GM12864 (cell line): ENCODE measurements at places on chromosomes 5 and 9.

GRCh38 chr5:57778501-57779091, 296.0 kb upstream of the ACTBL2 start:
- no peak for DNase-seq

- no peak for DNase-seq
Observed at GRCh38 chr5:133265257-133265656, 213.4 kb downstream of the HSPA4 start.

DNA sequence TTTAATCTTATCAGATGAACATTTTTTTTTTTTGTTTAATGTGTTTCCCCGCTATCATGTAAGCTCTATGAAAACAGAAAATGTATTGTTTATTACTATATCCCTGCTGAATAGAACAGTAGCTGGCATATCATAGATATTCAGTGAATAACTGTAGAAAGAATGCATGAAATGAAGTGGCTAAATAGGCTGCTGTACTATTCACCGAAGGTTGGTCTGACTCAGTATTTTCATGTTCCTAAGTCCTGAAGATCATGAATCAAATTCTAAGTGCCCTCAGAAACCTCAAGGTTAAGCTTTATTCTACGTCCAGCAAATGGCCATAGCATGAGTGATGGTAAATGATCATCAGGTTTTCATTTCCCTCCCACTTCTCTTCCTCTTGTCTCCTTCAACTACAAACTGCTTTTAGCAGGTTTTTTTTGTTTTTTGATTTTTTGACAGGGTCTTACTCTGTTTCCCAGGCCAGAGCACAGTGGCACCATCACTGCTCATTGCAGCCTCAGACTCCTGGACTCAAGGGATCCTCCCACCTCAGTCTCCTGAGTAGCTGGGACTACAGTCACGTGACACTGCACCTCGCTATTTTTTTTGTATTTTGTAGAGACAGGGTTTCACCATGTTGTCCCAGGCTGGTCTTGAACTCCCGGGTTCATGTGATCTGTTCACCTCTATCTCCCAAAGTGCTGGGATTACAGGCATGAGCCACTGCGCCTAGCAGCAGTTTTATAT, 19.1 kb upstream of the ZFAND5 start:
- no peak for DNase-seq

DNA sequence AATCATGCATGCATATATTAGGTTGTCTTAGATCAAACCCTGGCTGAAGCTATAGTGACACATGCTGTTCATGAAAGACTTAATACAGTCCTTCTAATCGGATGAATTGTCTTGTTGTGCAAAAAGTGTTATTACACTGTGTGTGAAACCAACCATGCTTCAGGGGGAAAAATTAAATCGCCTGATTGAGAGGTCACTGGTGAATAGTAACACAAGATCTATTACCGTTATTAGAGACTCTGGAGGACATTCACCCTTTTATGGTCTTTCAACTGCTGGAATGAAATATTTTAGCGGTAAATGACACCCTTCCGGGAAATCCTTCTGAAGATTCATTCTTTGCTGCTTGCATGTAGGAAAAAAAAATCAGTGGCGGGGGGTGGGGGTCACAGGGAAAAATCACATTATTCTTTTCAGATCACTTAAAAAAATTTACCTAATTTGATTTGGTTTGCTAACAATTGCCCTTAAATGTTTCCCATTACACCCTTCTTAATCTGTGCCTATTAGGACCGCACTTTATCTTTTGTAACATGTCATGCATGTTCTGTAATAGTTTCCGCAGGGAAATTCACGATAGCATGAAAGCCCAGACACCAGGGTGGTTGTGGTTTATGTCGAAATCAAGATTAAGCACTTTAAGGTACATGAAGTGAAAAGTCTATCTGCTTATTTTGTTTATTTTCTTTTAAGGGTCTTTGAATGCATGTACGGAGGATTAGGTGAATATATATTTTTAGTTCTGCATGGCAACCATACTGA, 120.6 kb downstream of the FOCAD start:
- no peak for DNase-seq

DNA sequence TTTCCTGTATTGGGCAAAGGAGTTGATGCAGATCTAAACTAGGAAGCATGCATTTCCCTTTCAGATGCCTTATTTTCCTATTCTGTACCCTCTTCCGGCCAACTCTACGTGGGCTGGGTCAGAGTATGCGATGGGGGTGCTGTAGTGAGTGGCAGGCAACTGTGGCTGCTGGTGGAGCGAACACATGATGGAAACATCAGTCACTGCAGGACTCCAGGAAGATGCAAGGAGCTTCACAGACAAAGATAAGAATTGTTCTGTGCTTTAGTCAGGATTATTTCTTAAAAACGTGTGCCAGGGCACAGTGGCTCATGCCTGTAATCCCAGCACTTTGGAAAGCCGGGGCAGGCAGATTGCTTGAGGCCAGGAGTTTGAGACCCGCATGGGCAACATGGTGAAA, 75.1 kb downstream of the PSAT1 start:
- no peak for DNase-seq

- no peak for DNase-seq
Observed at GRCh38 chr5:77637170-77637997, 1.1 kb downstream of the OTP start.

DNA sequence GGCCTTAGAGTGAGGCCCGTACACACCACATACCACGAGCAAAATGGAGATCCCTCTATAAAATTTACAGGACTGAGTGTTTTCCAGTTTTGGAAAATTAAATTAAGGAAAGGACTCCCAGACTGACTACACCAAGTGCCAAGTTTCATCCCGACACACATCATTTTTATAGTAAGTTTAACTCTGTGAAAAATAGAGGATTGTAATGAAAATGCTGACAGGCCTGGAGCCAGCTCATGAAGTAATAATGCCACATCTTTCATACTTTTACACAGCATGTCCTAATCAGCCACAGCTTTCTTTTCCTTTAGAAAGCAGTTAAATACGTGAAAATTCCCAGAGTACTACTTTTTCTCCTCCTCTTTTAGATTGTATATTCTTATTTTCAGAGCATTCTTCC, 169.2 kb downstream of the SAXO1 start:
- DNase-seq: no peak

DNA sequence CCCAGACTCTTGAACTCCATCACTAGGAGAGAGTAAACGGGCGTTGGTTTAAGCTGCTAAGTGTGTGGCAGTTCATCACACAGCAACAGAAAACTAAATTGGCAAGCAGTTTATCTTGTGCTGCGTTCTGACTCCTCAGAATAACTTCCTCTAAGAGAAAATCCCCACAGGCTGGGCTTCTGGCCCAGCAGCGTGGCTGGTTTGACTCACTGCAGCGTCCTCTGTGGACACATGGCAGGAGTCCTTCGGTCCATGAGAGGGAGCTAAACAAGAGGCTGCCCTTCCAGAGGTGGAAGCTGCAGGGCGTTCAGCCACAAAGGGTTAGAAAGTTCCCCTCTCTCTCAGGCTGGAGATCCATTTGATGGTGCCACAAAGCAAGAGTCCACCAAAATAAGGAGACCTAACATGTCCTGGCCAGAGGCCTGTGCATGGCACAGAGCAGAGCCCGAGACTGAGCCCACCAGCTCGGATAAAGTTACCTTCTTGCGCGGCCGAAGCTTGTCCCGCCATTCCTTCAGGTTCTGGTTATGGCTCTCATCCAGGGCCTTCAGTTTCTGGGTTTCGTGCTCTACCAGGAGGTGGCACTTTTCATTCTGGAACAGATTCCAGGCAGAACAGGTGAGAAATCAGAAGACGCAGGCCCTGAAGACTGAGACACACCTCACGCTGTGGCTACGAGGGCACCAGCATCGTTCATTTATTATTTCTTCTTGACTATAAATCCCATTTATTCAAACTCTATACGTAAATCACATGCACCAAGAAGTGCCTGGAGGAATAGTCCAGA, 46.2 kb upstream of the FBXW11 start:
- no peak for DNase-seq

DNA sequence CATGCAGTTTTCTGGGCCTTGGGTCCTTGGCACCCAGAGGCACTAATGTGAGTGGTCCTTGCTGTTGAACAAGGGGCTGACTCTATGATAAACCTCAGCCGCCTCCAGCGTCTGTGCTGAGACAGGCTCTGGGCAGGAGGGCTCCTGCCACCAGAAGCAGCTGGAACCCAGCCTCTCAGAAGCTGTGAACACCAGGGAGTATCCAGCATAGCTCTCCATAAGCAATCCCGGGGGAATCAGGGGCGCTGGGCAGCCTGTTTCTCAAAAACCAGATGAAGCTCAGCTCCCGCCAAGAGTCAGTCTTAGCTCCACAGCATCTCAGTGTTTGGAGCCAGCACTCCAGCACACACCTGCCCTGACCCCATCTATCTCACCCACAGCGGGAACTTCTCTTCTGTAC, 170.2 kb downstream of the HSPA4 start:
- DNase-seq: no peak

- DNase-seq: no peak
Observed at GRCh38 chr9:117278471-117279035, 136.3 kb downstream of the ASTN2 start.

DNA sequence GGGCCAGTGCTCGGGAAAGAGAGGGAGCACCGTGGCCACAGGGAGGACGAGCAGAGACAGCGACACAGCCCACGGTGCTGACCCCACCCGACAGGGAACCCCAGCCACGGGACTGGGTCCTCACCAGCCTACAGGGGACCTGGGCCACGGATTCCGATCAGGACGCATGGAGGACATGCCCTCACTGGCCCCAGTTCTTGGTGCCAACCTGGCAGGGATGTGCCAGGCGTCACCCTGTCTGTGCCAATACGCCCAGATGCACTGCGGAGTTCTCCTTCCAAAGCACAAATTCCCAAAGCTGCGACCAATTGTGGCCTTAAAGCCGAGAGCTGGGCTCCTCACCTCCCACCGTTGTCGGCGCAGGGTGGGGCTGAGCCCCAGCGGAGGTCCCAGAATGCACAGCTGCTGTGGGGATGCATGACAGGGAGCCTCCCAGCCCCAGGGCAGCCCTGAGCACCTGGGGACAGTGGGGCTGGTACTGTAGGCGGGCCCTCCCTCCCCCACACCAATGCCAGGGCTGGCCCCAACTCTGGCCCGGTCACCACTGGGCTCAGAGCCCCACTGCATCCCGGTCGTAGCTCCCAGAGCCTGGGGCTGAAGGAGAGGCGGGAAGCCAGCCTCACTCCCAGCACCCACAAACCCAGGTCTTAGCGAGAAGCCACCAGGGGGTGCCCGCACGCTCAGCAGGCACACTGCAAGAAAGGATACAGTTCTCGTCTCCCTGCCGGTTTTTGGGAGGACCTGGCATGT, 44.2 kb downstream of the NKD2 start:
- no peak for DNase-seq

DNA sequence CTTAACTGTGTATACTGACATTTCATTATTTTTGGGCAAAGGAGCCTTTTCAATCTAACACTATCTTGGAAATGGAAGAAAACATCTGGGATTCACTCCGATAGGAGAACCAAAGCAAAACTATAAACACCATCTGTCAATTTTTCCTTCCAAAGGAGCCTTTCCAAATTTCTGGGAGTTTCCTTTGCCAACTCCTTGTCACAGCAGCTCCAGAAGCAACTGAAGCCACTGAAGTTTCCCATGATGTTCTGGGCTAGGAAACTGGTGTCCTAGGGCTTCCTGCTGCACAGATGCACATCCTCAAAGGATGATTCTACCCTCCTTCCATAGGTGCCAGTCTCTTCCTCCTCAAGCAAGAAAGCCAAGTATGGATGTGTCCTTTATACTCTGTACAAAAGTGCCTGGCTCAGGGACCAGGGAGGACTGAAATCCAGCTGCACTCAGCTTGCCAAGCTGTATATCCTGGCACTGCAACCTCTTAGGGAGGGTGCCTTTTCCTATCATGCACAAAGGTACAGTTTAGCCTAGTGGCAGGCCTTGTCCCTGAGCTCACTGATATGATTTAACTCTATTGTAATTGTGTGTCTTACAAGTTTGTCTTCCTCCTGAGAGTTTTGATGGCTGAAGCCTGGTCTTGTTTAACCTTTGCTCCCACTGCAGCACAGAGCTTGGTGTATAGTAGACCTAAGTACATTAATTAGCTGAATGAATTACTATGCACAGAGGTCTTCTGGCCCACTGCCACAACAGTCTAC, 8.4 kb upstream of the UBAP1 start:
- DNase-seq: no peak

- DNase-seq: no peak
Observed at GRCh38 chr9:27497883-27498417, 26.1 kb upstream of the IFNK start.

DNA sequence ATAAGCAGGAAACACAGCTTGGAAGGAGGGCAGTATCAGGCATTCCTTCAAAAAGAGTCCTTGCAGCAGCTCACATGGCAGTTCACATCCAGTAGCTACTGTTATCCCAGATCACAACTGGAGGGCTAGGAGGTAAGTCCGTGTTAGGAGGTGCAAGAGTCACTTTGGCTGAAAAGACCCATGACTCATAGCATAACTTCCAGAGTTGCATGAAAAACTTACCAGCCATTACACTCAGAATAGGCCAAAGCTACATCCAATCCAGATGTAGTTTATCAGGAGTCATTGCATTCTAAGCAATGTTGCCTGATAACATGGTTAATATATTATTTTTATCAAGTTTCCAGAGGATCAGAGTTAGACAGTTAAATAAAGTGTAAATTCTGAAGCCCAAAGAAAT, 1126.4 kb upstream of the SEMA6A start:
- no peak for DNase-seq

DNA sequence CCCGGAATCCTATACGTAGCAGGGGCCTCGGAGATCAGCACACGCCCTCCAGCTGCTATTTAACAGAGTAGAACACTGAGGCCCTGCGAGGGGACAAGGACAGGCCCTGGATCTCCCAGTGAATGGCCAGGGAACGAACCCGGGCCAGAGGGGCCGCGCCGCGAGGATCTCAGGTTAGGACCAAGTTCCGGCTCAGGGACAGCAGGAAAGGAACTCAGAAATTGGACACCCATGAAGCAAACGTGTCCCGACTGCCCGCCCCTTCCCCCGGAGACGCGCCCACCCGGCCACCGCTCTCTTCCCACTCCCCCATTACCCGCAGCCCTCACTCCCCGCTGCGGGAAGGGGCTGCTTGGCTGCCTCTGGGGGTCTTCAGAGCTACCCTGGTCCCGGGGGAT, 1.0 kb upstream of the FOXE1 start:
- no peak for DNase-seq

DNA sequence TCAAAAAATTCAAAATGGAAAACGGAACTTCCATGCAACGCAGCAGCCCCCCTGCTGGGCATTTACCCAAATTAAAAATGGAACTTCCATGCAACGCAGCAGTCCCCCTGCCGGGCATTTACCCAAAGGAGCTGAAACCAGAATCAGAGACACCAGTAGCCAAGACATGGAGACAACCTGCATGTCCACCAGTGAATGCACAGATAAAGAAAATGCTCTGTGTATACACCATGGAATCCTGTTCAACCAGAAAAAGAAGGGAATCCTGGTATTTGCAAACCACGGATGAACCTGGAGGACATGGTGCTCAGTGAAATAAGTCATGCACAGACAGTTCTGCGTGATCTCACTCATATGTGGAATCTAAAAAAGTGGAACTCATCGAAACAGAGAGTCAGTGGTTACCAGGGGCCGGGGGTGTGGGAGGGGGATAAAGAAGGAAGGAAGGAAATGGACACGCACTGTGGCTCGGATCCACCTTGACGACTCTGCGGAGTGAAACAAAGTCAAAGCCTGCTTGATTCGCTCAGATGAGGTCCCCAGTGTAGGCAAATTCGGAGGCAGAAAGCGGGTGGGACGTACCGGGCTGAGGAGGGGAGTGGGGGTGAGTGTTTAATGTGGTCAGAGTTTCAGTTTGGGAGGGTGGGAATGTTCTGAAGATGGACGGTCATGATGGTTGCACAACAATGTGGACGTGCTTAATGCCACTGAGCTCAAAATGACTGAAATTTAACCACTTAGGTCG, 40.2 kb upstream of the EXOC3 start:
- peak; percentile 86 for DNase-seq

GRCh38 chr9:81423589-81424326, 265.6 kb downstream of the TLE1 start:
- no peak for DNase-seq
